ENCODE measurements at places on chromosomes 6 and 20.

- no peak for DNase-seq
Measured at GRCh38 chr6:62367601-62368000, 81.6 kb upstream of the KHDRBS2 start.

- no peak for DNase-seq
Measured at GRCh38 chr6:163728442-163729126, 314.1 kb downstream of the QKI start.

GRCh38 chr20:40961686-40962640 lies 66.7 kb upstream of the TOP1 start:
- DNase-seq, result no peak

- DNase-seq, result no peak
Measured at GRCh38 chr6:129253727-129254126, 370.8 kb downstream of the LAMA2 start.

GRCh38 chr6:132244744-132245143 lies 156.5 kb downstream of the MOXD1 start:
- DNase-seq, result no peak

DNA sequence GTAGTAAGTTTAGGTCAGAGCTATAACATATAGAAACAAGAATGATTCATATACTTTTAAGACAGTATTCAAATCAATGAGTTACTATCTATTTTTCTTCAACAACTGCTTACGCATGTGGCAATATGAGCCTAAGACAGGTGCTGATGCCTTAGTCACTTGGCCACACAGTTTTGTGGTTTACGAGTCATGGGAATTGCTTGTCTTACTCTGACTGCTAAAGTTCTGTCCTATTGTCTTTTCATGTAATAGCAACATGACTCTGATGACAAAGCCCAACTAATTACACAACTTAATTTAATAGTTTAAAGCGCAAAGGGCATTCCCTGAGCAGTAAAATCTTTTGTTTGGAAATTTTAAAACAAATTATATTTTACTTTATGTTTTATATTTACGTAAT lies 159.3 kb upstream of the CENPW start:
- no peak for DNase-seq
